ENCODE measurements at places on chromosomes 3 and 15.

DNA sequence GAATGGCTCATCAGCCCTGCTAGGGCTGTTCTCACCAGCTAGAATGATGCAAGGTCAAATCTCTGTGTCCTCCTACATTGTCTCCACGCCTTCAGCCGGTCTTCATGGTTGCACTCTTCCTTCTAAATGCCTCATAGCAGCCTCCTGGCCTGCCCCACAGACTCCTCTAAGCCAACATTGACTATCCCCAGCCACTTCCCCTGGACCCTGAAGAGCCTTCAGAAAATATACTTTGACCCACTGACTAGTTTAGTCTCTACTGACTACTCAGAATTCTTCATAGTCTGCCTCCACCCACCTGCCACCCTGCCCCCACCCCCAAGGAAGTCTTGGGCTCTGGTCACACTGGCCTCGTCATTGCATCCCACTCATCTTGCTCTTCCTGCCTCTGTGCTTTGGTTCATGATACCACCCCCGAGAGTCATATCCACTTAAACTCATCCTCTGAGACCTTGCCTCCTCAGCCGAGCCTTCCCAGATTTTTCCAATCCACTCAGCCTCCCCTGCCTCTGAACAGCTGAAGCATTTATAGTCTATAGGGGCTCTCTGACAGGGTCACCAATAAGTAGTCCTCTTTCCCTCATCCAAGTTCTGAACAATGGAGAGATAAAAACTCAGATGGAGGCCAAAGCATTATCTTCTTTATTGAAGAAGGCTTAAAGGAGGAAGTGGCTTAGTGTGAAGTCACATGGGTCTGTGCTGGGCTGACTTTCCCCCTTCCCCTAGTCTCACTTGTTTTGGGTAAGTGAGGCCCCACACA lies 9.5 kb upstream of the DOCK3 start:
- peak; percentile 36 for DNase-seq

DNA sequence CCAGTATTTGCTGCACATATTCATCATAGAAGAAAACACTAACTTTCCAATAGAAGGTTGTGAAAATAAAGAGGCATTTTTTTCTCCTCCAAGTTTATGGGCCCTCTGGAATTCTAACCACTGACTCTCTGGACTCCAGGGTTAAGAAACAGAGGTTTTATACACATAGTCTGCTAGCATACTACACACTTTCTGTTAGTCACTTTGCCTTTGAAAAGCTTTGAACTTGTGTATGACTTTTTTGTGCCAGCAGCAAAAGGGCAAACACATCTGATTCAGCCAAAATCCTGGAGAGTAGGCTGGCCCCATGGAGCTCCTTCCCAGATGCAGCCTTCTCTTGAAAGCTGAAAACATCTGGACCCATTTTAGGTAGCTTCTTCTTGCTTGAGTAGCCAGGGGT lies 6.2 kb downstream of the ZIC4 start:
- no peak for DNase-seq

DNA sequence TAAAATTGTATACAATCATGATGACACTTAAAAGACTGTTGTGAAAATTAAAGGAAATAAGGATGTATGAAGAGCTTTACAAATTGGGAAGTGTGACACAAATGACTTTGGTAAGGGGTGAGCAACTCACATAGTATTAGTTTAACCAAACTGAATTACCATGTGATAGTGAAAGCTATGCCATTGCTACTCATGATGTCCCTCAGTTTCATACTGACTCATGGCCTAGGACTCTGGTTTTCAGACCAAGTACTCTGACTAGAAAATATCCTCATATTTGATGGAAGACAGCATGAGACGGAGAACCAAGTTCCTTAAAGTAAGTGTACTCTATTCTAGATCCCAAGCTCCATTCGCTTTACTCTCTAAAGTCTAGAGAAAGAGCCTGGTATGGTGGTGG lies 203.2 kb upstream of the ICE2 start:
- DNase-seq = no peak

GRCh38 chr15:85583923-85584390 lies 203.6 kb downstream of the AKAP13 start:
- peak; percentile 17 for DNase-seq

DNA sequence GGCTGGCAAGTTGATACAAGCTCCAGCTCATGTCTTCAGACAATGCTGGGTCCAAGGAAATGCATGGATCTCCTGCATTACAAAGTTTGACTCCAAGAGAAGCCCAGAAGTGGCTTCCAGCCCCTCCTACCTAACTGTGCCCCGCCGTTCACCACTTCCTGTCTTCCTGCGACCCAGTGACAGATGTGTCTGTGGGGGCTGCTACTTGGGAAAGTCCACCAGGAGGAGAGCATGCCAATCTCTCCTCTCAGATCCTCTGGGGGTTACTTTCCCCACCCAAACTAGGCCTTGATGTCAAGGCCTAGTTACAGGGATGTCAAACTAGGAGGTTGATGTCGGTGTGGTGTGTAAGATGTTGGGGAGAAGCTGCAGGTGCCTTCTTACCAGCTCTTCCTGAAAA lies 133.6 kb upstream of the RASGRP1 start:
- DNase-seq = no peak

DNA sequence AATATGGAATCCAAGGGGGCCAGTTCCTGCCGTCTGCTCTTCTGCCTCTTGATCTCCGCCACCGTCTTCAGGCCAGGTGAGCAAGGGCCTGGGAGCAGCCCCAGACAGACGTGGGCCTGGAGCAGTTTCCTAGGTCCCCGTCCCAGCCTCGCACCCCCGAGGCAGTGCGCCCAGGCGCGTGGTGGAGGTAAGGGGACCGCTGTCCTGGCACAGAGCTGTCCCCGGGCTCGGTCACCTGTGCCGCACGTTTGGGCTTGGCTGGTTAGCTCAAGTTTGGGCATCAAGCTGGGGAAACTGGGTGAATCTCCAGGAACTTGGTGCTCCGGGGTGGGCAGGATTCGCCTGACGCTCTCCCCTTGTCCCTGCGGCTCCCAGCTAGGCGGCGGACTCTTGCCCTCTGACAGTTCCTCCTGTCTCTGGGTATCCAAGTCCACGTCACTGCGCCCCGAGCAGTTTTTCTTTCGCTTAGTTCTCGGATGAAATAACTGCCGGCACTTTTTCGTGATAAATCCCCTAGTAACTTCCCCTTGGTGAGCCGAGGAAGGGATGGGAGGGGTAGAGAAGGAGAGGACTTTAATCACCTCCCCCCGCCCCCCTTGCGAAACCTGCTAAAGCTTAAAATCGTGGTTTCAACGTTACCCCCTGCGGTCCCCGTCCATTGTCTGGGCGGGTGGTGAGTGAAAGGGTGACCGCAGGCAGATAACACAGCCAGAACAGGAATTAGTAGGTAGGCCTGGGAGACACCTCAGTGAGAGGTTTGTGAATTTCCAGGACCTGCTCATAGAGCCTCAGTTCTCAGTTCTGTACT lies 901 bp downstream of the ALCAM start:
- peak; percentile 84 for DNase-seq

DNA sequence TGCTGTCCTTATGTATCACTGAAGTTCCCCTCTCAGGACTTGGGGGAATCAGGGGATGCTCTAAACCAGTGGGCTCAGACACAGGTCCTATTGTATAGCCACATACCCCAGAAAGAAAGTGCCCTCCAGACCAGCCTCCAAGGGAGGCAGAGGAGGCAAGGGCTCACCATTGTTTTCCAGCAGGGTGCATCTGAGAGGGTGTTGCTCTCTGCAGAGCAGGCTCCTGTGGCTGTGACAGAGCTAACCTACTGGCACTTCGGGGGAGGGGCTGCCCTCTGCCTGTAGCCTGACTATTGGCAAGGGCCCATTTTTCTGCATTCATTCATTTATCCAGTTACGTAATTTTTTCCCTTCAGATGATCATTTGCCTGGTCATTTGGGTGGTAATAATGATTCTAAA lies 39.9 kb downstream of the EEFSEC start:
- DNase-seq = no peak

DNA sequence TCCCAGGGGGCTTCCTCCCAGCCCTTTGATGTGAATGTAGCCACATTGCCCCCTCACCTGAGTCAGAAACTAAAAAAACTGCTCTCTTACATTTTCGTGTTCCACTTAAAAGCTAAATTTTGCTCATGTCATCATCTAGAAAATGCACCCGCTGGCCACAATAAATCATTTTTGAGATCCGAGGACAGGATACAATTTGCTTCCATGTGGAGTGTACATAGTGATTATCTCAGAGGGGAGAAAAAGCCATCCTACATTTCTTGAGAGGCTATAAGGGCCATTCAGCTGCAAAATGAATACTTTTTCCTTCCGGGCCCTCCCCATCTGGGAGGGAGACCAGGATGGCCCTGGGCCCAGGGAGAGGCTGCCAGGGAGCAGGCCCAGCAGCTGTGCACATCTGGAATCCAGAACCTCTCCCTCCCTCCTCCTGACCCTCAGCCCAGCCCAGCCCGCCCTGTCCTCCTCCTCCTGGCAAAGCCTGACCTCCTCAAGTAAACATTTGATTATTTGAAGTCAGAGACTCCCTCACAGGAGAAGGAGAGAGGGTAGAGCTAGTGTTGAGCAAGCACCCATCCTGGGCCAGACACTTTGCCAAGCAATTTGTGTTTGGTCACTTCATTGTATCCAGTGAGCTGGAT lies 59.1 kb downstream of the CORO2B start:
- no peak for DNase-seq

GRCh38 chr3:23202203-23202920 lies 765 bp upstream of the UBE2E2 start:
- DNase-seq = peak; percentile 56

DNA sequence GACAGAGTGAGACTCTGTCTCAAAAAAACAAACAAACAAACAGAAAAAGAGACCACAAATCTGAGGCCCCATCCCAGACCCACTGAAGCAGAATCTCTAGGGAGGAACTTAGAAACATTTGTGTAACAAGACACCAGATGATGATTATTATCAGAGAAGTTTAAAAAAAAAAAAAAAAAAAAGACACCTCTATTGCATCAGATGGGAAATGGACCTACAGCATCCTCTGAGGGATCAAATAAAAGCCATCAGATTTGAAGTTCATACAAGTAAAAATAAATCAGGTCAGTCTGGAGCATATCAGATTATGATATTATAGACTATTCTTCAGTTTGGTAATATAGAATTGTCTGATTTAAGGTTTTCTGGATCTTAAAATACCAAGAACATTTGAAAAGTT lies 21.9 kb upstream of the LIPC start:
- DNase-seq = no peak

- no peak for DNase-seq
Measured at GRCh38 chr3:108079877-108080276, 11.0 kb downstream of the CD47 start.

- DNase-seq = no peak
Measured at GRCh38 chr3:170320461-170321121, 36.9 kb upstream of the SKIL start.

- no peak for DNase-seq
Measured at GRCh38 chr3:31255007-31255581, 277.6 kb upstream of the STT3B start.
